ENCODE measurements at places on chromosomes 13 and 19.

DNA sequence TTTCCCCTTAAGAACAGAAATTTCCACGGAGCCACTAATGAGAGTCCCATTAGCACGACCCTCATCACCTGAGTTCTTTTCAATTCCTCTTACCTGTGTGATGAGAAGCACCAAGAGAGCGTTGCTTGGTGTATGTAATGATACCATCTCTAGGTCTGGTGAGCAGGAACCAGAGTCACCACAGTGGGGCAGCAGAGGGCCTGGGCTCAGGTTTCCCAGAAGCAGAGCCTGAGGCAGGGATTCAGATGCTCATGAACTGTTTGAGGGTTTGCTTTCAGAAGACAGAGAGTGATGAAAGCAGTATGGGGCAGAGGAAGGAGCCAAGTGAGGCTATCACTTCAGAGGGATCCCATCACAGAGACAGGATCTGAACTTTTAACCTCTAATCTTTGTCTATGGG, 3.1 kb upstream of the PTPRH start:
- DNase-seq: no peak

- DNase-seq: no peak
Measured at GRCh38 chr13:60152904-60153303, 10.8 kb downstream of the DIAPH3 start.

GRCh38 chr19:42206871-42207755, 10.4 kb downstream of the DEDD2 start:
- DNase-seq: no peak

DNA sequence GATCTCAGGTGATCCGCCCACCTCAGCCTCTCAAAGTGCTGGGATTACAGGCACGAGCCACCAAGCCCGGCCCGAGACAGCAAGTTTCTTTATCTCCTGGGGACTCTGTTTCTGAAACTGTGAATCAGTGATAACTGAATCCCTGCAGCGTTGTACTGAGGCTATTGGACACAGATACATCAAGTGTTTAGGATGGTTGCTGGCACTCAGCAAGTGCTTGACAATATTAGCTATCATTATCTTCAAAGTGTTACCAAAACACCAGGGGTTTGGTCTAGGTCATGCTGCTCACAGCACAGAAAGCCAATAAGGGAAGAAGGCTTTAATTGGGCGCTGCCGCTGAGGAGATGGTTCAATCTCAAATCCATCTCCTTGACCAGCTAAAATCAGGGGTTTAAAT, 20.5 kb upstream of the PNMA8C start:
- no peak for DNase-seq

- DNase-seq: no peak
Measured at GRCh38 chr13:75418997-75419396, 63.0 kb downstream of the TBC1D4 start.

- DNase-seq: no peak
Measured at GRCh38 chr13:111383591-111384440, 63.4 kb downstream of the TEX29 start.

DNA sequence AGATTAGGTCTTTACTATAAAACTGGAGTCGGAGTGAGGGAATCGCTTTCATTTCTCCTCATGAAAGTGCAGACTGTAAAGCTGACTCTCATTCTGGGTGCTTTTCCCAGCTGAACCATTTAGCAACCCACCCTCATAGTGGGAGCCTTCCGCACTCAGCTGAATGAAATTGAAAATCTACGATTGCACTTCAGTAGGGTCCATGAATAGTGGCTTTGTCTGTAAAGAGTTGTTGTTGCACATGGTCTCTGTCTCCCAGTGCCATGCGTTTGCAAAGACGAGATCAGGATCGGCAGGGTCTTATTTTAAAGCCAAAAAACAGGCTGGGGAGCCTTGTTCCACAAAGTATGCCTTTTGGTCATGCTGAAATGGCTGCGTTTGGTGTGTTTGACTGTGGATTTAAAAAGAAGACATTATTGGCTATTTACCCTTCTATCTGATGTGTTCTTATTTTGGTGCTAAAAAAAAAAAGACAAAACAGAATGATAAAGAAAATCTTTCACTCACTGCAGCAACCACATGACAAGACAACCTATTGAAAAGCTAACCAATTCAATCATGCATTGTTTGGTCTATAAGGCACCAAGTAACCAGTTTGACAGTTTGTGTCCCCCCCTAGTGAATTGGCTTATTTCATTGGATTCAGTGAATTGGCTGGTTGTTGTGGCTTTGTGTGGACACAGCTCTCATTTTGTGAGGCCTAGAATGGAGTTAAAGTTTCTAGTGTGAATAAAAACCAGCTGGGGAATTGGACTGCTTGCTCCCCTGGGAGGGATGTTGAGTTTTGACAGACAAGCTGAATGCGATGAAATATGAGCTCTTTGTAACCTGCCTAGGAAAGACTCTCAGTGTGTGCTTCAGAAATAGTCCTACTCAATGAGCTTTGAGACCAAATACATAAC, 65.6 kb downstream of the ARHGAP35 start:
- DNase-seq: no peak

GRCh38 chr13:28043224-28043623, 54.7 kb upstream of the URAD start:
- no peak for DNase-seq

DNA sequence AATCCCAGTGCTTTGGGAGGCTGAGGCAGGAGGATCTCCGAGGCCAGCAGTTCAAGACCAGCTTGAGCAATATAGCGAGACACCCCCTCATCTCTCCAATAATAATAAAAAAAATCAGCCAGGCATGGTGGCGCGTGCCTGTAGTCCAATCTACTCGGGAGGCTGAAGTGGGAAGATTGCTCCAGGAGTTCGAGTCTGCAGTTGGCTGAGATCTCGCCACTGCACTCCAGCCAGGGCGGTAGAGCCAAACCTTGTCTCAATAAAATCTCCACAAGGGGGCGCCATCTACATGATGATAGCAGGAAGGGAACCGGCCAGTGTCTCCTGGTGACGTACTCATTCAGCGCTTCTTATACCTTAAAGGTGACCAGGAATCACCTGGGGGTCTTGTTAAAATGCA, 13.6 kb upstream of the C5AR1 start:
- peak; percentile 75 for DNase-seq

DNA sequence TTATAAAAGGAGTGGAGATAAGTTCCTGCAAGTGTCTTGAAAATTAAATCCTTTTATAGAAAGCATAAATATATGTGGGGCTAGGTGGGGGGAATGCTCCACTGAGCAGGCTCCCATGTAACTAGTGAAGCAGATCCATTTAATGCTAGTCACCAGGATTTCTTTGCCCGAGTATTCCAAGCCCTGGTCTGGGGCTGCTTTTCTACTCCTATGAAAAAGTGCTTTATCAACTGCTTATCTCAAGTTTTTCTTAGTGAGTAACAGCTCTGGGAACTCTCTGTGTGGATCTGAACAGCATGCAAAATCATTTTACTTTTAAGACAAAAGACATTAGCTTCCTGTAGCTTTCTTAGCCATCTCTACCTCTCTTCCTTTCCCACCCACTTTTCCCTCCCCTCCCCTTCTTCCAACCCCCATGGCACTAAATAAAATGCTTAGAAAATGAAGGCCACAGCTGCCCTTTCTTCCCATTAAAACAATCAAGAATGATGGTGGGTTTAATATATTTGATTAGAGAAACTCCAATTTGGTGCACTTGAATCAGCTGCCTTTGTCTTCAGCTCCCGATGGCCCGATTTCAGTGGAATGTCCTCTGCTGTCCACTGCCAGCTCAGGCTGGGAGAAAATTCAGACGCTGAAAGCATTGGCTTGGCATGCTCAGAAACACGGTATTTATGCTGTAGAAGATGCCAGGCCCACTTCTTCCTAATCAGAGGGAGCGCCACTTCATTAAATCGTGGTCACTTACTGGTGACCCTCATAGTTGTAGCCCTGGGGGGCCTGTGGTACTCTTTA, 475.1 kb downstream of the FOXO1 start:
- no peak for DNase-seq

DNA sequence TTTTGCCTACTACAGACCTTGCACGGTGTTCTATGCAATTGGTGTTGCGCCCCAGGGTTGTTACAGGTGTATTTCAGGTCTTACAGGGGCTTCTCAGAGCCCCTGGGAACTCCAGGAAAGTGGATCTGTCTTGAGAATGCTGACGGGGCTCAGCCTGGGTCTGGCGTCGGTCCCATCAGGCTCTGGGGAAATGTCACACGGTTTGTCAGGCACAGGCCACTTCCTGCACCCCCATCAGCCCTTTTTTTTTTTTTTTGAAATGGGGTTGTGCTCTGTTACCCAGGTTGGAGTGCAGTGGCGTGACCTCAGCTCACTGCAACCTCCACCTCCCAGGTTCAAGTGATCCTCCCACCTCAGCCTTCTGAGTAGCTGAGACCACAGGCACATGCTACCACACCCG, 13.2 kb downstream of the CLEC4G start:
- DNase-seq: no peak

DNA sequence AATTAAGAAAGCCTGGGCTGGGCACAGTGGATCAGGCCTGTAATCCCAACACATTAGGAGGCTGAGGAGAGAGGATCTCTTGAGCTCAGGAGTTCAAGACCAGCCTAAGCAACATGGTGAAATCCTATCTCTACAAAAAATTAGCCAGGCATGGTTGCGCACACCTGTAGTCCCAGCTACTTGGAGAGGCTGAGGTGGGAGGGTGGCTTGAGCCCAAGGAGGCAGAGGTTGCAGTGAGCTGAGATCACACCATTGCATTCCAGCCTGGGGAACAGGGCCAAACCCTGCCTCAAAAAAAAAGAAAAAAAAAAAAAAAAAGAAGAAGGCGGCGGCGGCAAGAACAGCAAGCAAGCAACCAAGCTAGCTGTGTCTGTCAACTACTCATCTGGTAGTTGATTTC, 26.7 kb downstream of the TSC22D1 start:
- no peak for DNase-seq

DNA sequence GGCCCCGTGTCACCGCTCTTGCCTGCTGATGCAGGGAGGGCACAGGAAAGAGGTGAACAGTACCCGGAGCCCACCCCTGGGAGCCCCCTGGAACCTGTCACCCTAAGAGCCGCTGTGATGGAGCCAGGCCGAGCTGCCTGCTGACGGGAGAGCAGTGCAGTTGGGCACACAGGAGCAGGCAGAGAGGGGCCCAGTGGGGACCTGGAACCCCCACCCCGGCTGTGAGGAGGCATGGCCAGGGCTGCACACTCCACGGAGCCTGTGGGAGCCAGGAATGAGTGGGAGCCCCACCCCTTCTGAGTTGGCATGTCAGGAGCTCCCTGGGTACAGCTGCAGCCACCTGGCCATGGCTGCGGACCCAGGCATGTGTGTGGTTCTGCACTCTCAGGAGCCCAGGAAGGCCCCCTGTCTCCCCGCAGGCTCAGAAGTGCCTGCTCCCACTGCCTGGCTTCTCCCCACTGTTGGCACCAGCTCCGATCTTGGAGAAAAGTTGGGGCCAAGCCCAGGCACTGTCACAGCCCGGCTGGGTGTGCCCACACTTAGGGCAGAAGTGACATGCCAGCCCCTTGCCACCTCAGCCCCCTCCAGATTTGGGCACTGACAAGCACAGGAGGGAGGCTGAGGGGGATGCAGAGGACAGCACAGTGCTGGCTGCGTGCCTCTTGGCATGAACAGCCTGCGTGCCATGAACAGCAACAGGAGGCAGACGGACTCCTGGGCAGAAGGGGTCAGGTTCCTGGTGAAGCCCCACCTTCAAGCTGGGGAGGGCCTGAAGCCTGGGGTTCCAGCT, 6.3 kb downstream of the CFAP97D2 start:
- DNase-seq: no peak

- DNase-seq: no peak
Measured at GRCh38 chr19:47158367-47158791, 27.7 kb downstream of the SAE1 start.

DNA sequence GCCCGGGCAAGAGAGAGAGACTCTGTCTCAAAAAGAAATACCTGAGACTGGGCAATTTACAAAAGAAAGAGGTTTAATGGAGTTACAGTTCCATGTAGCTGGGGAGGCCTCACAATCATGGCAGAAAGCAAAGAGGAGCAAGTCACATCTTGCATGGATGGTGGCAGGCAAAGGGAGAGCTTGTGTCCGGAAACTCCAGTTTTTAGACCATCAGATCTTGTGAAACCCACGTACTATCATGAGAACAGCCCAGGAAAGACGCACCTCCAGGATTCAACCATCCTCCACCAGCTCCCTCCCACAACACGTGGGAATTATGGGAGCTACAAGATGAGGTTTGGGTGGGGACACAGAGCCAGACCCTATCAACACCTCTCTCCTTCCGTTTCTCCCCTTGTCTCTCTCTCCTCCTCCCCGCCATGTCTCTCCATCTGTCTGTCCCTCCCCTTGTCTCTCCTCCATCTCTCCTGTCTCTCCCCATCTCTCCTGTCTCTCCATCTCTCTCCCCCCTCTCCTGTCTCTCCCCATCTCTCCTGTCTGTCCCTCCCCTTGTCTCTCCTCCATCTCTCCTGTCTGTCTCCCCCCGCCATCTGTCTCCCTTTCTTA, 10.0 kb downstream of the POLR2E start:
- DNase-seq: no peak

Data from NCI-H1105 treated with DMSO at 0.1 percent for 48 hours (cell line).